ENCODE measurements at places on chromosomes 4 and X. TPM values are rescaled to one million over a fixed set of nuclear protein-coding genes. Genes with fewer than 3 reads are reported as not detected.

DNA sequence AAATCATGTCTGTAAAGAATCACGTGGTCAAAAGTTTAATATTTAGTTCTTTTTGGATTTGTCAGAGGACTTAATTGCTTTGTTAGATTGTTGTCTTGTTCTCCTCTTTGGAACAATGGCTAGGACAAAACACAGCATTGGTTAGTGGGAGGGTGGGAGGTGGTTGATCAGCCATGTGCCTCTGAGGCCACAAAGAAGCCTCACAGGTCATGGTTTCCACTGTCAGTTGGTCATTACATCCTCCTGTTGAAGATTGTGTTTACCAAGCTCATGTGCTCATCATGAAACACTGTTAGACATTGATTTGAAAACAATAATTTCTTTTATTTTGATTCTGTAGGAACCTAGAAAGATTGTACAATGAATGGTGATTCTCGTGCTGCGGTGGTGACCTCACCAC, 31.9 kb downstream of the ADD1 start:
- peaks cover 33% of the 10 kb centered on the region for H3K4me1 ChIP-seq
- no peaks in the 10 kb centered on the region for H3K27me3 ChIP-seq
- H3K36me3 ChIP-seq: peaks cover 19% of the 10 kb centered on the region
- no peak for DNase-seq

- no peaks in the 10 kb centered on the region for H3K36me3 ChIP-seq
Measured at GRCh38 chrX:24117258-24117657, 32.3 kb upstream of the ZFX start.

- no peaks in the 10 kb centered on the region for H3K27me3 ChIP-seq
- no peaks in the 10 kb centered on the region for H3K36me3 ChIP-seq
- no peak overlapping the region for H3K27ac ChIP-seq
- DNase-seq: no peak
- H3K4me3 ChIP-seq: no peak overlapping the region
Measured at GRCh38 chr4:175560604-175561003, 251.5 kb downstream of the GPM6A start.

DNA sequence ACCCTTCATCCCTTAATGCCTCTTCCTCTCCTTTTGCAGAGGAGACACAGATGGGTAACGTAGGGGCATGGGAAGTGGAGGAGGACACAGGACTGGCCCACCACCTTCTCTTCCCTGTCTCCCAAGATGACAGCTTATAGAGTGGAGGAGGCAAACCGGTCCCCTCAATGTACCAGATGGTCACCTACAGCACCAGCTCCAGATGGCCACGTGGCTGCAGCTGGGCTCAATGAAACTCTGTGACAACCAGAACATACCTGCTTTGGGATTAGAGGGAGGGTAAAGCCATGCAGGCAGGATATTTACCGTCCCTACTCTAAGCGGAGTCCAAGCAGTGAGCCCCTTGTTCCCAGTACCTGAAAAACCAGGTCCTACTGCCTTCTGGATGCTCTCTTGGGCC, 7.5 kb upstream of the KLHL15 start:
- H3K27me3 ChIP-seq: no peaks in the 10 kb centered on the region
- H3K4me3 ChIP-seq: no peak overlapping the region
- DNase-seq: no peak
- no peak overlapping the region for H3K27ac ChIP-seq
- no peaks in the 10 kb centered on the region for H3K4me1 ChIP-seq

GAGE12J gene
- total RNA-seq: not detected

DNA sequence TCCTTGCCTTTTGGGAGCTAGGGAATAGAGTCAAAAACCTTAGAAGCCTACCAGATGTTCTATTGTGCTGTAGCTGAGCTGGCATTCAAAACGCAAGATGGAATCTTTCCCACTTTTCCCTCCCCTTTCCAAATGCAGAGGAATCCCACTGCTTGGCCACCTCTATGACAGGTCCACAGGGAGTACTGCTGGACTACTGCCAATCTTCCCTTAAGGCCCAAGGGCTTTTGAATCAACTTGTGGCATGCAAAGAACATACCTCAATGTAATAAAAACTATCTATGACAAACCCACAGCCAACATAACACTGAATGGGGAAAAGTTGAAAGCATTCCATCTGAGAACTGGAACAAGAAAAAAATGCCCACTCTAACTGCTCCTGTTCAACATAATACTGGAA, 139.2 kb upstream of the AGTR2 start:
- H3K27ac ChIP-seq: no peak overlapping the region
- H3K36me3 ChIP-seq: no peaks in the 10 kb centered on the region
- no peak for DNase-seq
- no peaks in the 10 kb centered on the region for H3K27me3 ChIP-seq

ARHGAP36 gene
- total RNA-seq: not detected

GRCh38 chr4:40933272-40934053, 183.7 kb downstream of the NSUN7 start:
- peak; percentile 54 for DNase-seq
- H3K27me3 ChIP-seq: no peaks in the 10 kb centered on the region
- peaks cover 7% of the 10 kb centered on the region for H3K4me1 ChIP-seq
- no peak overlapping the region for H3K27ac ChIP-seq
- peaks cover 27% of the 10 kb centered on the region for H3K36me3 ChIP-seq

DNA sequence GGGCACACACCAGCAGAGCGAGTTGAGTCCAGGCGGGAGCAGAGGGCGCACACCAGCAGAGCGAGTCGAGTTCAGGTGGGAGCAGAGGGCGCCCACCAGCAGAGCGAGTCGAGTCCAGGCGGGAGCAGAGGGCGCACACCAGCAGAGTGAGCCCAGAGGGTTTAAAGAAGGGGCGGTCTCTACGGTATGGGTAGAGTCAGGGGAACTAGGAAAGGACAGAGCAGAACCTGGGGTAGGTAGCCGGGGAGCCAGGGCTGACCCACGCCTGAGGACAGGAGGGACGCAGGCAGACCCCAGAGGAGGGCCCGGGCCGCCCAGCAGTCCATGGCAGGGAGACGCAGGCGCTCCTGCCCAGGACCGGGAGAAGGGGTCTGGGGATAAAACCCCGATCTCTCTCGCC, 22.0 kb upstream of the ADRA2C start:
- no peak overlapping the region for H3K4me3 ChIP-seq
- no peaks in the 10 kb centered on the region for H3K36me3 ChIP-seq
- no peak for DNase-seq
- H3K4me1 ChIP-seq: no peaks in the 10 kb centered on the region
- H3K27ac ChIP-seq: no peak overlapping the region

- no peaks in the 10 kb centered on the region for H3K4me1 ChIP-seq
- no peak overlapping the region for H3K27ac ChIP-seq
- no peaks in the 10 kb centered on the region for H3K27me3 ChIP-seq
- no peak overlapping the region for H3K4me3 ChIP-seq
- DNase-seq: no peak
- H3K36me3 ChIP-seq: no peaks in the 10 kb centered on the region
Measured at GRCh38 chrX:19256986-19257385, 86.7 kb upstream of the PDHA1 start.

LDOC1 gene
- 1.5 TPM for total RNA-seq

DNA sequence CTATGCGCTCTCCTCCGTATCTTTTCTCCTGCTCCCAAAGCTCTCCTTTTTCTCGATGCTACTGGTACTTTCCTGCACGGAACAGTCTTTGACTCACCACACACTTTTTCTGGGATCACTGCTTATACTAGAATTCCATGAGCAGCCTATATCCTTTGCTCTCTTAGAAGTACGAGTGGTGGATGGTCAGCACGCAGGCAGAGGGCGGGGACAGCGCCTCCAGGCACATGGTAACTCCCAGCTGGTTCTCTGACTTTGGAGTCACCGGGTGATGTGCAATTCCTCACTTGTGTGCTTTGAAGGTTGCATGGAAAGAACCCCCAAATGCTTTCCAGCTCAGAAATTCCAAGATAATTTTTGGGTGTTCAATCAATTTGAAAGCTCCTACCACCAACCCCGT, 56.0 kb downstream of the STX18 start:
- H3K27me3 ChIP-seq: no peaks in the 10 kb centered on the region
- DNase-seq: no peak
- H3K36me3 ChIP-seq: no peaks in the 10 kb centered on the region
- H3K27ac ChIP-seq: no peak overlapping the region
- no peak overlapping the region for H3K4me3 ChIP-seq

CT45A5 gene
- total RNA-seq: not detected

- H3K4me3 ChIP-seq: no peak overlapping the region
- DNase-seq: no peak
- no peaks in the 10 kb centered on the region for H3K27me3 ChIP-seq
- H3K36me3 ChIP-seq: peaks cover 9% of the 10 kb centered on the region
- no peak overlapping the region for H3K27ac ChIP-seq
Measured at GRCh38 chrX:134377537-134377936, 82.4 kb upstream of the HPRT1 start.

- no peak for DNase-seq
- H3K4me1 ChIP-seq: no peaks in the 10 kb centered on the region
- H3K27ac ChIP-seq: no peak overlapping the region
- H3K27me3 ChIP-seq: no peaks in the 10 kb centered on the region
Measured at GRCh38 chrX:97309487-97310116, 425.9 kb downstream of the RPA4 start.

DNA sequence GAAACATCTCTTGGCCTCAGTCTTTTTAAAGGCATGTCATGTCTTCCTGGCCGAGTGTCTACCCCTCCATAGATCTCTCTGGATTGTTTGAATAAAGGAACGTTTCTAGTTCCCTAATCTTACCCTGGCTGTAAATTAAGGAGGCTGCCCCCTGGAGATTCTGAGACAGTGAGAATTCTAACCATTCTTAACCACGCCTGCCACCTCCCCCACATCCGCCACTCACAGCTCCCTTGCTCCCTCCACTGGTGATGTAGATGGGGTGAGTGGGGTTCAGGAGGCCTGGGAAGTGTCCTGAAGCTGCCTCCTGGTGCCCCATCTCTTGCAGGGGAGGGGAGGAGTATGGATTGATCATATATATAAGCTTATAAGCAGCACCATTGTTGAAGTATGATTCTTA, 48.0 kb upstream of the TRIM2 start:
- H3K27me3 ChIP-seq: peaks cover 3% of the 10 kb centered on the region
- no peak overlapping the region for H3K4me3 ChIP-seq
- no peak for DNase-seq
- peaks cover 32% of the 10 kb centered on the region for H3K4me1 ChIP-seq

GRCh38 chrX:75086731-75087195, 69.3 kb downstream of the ABCB7 start:
- DNase-seq: peak; percentile 34
- H3K27ac ChIP-seq: no peak overlapping the region
- H3K36me3 ChIP-seq: no peaks in the 10 kb centered on the region
- peaks cover 19% of the 10 kb centered on the region for H3K4me1 ChIP-seq

DNA sequence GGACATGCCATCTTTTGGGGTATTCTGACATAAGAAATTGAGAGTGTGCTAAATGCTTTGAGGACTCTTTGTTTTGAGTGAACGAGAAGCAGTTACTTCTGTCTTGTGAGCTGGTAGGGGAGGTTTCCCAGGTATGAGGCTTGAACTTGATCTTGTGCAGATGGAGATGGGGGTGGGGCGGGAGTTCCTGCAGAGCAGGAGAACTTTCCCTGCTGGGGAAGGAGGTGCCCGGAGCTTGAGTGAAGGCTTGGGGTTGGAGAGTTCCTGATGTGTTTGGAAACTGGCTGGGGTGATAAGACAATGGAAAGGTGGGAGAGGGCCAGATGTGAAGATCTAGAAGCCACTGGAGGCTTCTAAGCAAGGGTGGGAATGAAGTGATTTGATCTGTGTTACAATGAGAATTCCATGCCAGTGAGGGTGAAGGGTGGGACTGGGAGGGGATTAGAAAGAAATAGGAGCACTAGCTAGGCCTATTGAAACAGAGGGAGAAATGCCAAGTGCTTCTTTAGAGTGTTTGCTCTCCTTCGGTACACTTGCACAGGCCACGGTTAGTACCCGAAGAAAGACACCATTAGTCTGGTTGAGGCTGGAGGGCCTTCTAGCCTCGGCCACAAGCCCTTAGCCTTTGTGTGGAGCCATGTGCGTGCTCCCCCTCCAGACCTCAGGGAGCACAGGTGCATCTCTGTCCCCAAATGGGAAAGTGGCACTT, 103.5 kb upstream of the STOX2 start:
- H3K4me1 ChIP-seq: peaks cover 12% of the 10 kb centered on the region
- H3K36me3 ChIP-seq: no peaks in the 10 kb centered on the region
- H3K27me3 ChIP-seq: peaks cover 11% of the 10 kb centered on the region
- H3K27ac ChIP-seq: no peak overlapping the region
- no peak overlapping the region for H3K4me3 ChIP-seq
- DNase-seq: no peak

MND1 gene
- not detected for total RNA-seq

LPAR4 gene
- total RNA-seq: 4.9 TPM

CLNK gene
- total RNA-seq: not detected

FAM241A gene
- total RNA-seq: 4.8 TPM

EMCN gene
- total RNA-seq: 0.29 TPM

GRCh38 chr4:186554539-186554913, 841 bp downstream of the MTNR1A start:
- peak; percentile 36 for DNase-seq
- peaks cover 26% of the 10 kb centered on the region for H3K27me3 ChIP-seq
- no peak overlapping the region for H3K27ac ChIP-seq
- peaks cover 12% of the 10 kb centered on the region for H3K4me1 ChIP-seq
- H3K4me3 ChIP-seq: peak overlapping the region; percentile 39
- no peaks in the 10 kb centered on the region for H3K36me3 ChIP-seq

DNA sequence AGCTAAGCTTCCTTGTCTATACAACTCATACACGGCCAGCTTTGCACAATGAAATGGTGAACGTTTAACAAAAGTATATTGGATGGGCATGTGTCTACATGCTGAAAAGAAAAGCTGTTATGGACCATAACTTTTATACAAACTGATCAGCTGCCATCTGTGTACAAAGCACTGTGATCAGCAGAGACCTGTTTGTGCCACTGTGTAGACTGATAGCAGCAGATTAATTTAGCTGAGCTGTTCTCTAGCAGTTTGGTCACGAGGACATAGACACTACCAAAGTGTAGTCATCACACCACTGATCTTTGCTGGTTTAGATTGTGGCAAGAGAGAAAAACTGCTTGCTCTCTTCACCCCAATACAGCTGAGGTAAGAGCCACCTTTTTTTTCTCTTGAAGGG, 124.5 kb downstream of the RAPGEF2 start:
- H3K27ac ChIP-seq: peak overlapping the region; percentile 65
- H3K4me3 ChIP-seq: no peak overlapping the region
- H3K36me3 ChIP-seq: no peaks in the 10 kb centered on the region
- H3K27me3 ChIP-seq: no peaks in the 10 kb centered on the region
- peaks cover 45% of the 10 kb centered on the region for H3K4me1 ChIP-seq

- H3K27me3 ChIP-seq: no peaks in the 10 kb centered on the region
- H3K27ac ChIP-seq: no peak overlapping the region
- no peak overlapping the region for H3K4me3 ChIP-seq
- H3K36me3 ChIP-seq: no peaks in the 10 kb centered on the region
- DNase-seq: no peak
Measured at GRCh38 chr4:145566086-145566708, 53.0 kb upstream of the MMAA start.
